ENCODE measurements at places on chromosomes 2 and 18.

DNA sequence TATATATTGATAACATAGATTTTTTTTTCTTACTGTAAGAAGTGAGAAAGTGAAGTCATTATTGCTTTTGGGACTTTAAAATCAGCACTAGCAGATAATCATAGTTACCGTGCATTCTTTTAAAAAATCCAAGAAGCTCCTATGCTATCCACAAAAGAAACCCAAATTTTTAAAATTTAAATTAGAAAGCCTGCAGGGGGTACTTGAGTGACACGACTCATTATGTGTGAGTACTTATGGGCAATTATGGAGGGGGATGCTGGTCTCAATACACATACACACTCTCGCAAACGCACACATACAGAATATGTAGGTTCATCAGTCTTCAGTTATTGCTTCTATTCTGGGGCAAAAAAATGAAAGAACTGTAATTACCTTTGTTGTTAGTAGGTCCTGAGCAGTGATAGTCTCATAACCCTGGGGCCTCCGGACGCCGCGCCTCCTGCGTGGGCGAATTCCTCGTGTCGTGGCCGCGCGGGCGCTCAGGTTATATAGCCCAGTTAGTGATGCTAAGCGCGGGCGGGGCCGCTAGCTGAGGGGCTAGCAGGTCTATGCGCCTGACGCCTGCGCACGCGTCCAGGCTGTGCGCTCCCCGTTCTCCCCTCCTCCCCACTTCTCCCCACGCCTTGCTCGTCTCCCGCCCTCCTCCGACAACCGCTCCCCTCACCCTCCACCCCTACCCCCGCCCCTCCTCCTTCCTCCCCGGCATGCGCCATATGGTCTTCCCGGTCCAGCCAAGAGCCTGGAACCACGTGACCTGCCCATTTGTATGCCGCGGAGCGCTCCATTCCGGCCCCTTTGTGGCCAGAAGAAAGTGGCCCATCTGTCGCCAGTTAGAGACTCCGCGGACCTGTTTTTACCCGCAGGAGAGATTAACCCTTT lies at the start of gene NEUROD1:
Gene NEUROD1 (minus strand): TSS at position 463 of the 882 bp plus-strand sequence. CDS start 1,657 bp downstream, outside the sequence.
- peak; percentile 56 for DNase-seq

DNA sequence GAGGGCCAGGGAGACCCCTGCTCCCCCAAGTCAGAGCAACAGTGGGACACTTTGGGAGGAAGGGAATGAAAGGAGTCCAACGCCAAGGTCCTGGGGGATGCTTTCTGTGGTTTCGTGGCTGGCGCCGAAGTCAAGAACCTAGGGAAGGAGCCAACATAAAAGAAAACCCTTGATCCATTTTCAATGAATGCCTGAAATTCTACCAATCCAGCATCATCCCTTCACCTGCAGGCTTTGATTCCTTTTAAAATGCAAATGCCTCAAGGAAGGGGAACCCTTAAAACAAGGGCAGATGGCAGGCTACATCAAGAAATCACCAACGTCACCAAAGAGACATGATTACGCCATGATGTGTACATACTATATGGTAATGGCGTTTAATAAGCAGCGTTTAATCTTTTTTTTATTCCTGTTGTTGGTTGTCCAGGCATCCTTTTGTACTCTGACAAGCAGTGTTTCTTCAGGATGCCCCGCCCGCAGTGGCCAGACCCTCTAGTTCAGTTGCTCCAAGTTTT lies 123.3 kb upstream of the SLC1A4 start:
- DNase-seq, result no peak

DNA sequence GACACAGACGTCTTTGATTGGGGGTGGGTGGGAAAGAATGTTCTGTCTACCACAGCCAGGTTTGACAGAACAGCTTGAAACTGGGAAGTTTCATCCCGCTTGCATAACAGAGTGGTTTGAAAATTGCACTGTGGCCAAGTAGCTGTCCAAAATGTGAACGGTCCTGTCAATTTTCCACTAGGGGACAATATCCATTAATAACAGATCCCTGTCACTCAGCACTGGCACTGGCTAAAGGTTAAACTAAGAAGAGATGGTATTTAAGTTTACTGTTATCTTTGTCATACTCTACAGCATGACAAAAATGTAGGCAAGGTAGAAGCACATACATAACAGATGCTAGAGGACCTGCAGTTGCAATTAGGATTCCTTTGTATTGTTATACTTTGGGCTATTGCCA lies 55.6 kb upstream of the ACMSD start:
- DNase-seq, result peak; percentile 35

DNA sequence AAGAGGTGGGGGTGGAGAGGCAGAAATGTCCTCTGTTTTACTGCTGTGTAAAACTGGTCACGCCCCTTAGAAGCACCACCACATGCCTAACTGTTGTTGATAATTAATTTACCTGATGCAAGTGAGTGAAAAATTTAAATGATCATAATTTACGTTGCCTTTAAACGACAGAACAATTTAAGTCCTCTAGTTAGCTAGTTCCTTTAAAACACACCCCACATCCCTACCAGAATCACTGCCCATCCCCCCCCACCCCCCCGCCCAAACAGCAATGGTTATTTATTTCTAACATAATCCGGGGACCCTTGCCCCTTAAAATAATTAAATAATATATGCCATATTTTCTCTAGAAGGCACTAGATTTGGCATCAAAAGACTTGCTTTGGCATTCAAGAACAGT lies 633 bp upstream of the PPIG start:
- no peak for DNase-seq

DNA sequence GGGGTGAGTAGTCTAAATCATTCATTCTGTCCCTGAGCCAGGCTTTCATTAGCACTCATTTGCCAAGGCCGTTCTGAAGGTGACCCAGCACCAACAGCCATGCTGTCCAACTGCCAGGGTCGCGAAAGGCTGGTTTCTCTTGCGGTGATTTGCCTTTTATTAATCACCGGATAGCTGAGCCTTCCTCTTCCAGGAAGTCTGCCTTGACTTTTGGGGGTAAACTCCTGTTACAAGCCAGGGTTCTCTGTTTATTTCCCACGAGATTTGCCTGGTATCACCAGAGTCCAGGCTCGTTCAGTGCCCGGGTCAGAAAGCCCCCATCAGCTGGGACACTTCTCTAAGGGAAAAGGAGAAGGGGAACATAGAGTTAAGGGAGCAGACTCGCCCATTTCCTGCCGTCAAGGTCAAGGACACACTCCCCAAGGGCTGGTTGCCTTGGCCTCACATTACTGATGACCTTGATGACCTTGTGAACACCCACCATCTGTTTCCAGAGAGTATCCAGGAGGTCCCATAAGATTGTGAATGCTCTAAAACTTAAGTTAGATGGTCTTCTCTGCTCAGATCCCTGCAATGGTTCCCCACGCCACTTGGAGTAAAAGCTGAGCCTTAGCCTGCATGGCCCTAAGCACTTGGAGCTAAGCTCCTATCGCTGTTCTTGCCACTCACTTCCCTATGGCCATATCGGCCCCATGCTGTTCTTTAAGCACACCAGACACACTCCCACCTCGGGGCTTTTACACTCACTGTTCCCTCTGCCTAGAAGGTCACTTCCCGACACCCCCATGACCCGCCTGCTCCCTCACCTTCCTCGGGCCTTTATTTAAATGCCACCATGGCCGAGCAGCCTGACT lies 118.0 kb upstream of the STPG4 start:
- DNase-seq, result no peak

DNA sequence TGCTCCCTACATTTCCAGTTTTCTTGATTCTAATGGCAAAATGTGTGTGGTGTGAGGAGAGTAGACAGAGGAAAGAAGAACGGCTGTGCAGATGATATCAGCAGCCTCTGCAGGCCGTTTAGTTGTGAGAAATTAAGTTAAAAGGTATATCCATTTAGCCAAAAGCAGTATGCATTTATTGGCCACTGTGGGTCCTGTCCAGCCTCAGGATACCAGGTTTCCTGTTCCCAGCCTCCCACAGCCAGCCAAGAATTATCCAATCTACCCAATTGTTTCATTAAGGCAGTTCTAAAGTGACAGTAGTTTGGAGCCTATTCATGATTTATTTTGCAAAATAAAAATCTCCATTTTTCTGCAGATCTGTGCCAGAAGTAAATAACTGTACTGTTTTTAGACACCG lies 107.5 kb downstream of the TMEM18 start:
- DNase-seq, result no peak

DNA sequence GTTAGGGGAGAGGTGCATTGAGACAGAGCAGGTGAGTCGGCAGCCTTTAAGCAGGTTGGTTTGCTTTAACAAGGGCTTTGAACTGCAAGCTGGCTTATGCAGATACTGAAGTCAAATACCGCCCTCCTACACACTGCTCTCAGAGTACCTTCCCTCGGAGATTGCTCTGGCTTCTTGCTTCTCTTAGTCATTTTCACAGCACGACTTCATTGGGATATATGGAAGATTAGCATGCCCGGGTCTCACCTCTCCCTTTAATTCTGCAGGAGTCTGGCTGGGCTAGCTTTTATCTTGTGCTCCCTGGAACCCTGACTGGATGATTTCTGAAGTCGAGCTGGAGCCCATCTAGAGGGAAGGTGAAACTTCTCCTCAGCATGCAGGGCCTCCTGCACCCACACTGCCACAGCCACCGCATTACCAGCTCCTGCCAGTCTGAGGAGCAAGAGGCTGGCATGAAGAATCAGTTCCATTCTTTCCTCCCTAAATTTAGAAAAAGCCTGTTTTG lies 395.5 kb upstream of the HNRNPA3 start:
- peak; percentile 20 for DNase-seq

- DNase-seq, result no peak
These were observed 136.7 kb upstream of the CXCR4 start for GRCh38 chr2:136254681-136255080.

DNA sequence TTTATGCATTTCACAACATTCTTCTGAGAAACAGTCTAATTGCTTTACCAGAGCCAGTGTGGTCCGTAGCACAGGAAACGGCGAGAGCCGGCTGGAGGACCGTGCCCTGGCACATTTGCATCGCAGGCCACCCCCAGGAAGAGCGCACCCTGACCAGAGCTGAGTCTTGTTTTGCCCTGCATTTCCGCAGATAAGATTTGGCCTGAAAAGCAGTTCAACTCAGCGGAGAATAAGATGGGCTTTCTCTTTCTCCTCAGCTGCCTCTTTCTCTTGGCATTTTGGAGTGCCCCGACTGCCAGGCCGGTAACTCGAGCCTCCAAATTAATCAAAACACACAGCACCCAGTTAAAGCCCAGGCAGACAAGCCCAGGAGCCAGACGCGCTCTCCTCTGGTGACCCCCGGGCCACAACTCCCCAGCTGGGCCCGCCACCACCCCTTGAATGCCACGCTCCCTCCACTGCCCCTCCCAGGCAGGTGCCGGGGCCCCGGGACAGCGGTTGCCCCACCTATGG lies 464 bp downstream of the COL4A4 start:
- DNase-seq, result no peak

DNA sequence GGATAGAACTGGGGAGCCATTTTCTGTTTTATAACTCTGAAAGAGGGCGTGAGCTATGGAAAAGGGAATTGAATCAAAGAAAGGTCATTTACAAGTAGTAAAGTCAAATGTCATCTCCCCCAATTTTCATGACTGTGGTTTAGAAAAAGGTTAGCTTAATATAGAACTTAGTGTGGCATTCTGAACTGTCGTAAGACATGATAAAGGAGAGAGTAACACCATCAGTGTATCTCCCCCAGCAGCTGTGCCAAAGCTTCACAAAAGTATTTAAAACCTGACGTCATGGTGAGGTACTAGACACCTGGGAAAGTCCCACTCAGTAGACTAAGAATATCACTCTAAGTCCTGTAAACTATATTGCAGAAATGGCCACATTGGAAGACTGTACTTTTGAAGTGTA lies 5.8 kb upstream of the IKZF2 start:
- DNase-seq, result no peak

GRCh38 chr2:36351736-36352349 lies 3.7 kb upstream of the CRIM1 start:
- peak; percentile 77 for DNase-seq

- no peak for DNase-seq
These were observed 486.6 kb downstream of the IRS1 start for GRCh38 chr2:226313060-226313459.
